ENCODE measurements at places on chromosomes 11 and 22.

DNA sequence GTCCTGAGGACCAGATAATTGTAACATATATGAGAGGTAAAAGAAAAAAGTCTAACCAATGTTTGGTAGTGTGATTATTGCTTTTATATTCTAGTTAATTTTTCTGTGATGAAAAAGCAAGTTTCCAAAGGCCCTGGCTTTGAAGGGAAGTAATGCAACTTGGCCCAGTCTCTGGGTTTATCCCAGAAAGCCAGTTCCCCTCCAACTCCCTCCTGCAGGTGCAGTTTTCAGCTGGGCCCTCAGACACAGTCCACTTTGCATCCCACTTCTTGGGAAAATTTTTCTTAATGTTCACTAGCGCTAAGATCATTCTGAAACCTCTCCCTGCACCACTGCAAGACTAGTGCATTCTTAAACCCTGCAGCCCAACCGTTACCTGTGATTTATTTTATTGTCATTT is 586.8 kb downstream of the NTM start:
- no peak for DNase-seq

DNA sequence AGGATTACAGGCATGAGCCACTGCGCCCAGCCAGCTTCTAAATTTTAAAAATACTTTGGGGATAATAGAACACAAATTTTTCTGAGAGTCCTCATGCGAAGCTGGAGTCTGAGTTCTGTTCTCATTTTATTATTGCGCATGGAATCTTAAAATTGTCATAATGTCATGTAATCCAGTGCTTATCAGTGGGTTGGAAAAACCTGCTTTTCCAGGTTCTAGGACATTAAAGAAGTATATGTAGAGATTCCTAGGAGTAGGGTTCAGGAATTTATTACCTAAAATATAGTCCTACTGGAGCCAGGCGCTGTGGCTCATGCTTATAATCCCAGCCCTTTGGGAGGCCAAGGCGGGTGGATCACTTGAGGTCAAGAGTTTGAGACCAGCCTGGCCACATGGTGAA is 4.6 kb upstream of the E2F8 start:
- DNase-seq, result no peak

GRCh38 chr11:20512869-20513268 is 86.5 kb upstream of the SLC6A5 start:
- DNase-seq, result no peak

- no peak for DNase-seq
Observed at GRCh38 chr22:44287741-44288140, 25.0 kb downstream of the SHISAL1 start.

GRCh38 chr11:101723371-101723770 is 139.6 kb upstream of the TRPC6 start:
- no peak for DNase-seq

DNA sequence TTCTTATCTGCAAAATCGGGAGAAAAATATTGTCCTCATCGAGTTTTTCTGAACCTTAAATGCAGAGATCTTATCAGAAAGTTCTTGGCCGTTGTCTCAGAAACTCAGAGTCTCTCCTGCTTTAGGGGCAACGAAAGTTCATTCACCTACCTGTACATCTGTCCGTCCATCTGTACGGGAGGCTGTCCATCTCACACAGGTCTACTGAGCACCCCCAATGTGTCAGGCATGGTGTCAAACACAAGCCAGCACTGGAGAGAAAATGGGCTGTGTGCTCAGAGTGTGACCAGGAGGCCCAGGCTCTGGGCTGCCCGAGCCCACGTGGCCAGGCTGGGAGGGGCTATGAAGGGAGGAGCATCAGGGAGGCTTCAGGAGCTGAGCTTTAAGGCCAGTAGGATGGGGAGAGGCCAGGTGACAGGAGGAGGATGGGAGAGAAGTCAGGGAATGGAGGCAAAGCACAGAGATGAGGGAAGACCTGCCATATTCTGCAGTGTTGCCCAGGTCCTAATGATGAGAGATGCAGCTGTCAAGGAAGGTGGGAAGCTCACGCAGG is 62.4 kb upstream of the MYEOV start:
- no peak for DNase-seq

- DNase-seq, result no peak
Observed at GRCh38 chr22:43129426-43130425, 13.5 kb downstream of the MCAT start.

DNA sequence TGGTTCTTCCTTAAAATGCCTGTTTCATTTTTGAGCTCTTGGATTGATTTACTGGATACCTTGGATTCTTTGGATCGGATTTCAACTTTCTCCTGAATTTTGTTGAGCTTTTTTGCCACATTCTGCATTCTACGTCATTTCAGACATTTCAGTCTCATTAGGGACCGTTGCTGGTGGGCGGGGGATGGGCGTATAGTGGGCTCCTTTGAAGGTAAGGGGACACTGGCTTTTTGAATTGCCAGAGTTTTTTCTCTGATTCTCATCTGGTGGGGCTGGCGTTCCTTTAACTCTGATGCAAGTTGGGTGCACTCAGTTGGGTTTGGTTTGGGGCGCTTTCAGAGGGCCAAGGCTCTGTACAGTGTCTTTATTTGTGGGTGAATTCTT is 216.5 kb downstream of the DYNC2H1 start:
- no peak for DNase-seq

GRCh38 chr11:125662689-125663088 is 18.0 kb downstream of the ACRV1 start:
- no peak for DNase-seq
